ENCODE measurements at places on chromosomes 5 and 9.

GRCh38 chr9:125492719-125493118, 214.3 kb downstream of the MAPKAP1 start:
- DNase-seq, result no peak

- DNase-seq, result no peak
Measured at GRCh38 chr9:92360083-92360482, 34.3 kb downstream of the CENPP start.

GRCh38 chr5:172668594-172669071, 27.6 kb downstream of the NEURL1B start:
- DNase-seq, result no peak

GRCh38 chr9:9299134-9299533, 1313.7 kb downstream of the PTPRD start:
- no peak for DNase-seq

GRCh38 chr5:57653636-57654290, 171.2 kb upstream of the ACTBL2 start:
- no peak for DNase-seq

GRCh38 chr9:127405344-127406125, 8.6 kb downstream of the SLC2A8 start:
- no peak for DNase-seq
